Left hindlimb (tissue), 1 donor: ENCODE measurements at places on chromosomes 4 and X.

GRCh38 chr4:41257257-41257901 is 651 bp downstream of the UCHL1 start:
- DNase-seq = peak; percentile 60

DNA sequence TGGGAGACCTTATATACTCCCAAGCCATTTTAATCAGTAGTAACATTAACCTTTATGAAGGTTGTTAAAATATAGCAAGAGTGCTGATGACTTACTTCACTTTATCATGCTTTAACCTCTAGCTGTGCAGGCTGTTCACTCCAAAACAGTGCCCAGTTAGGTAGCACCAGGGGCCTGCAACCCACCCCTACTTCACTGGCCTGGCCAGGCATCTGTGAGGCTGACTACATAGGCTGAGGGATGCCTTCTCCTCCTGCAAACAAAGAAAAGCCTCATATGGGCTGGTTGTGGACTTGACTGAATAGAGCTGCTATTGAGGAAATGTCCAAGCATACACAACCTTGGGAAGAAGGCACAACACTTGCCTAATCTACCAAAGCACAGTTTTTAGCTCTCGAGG is 172.8 kb downstream of the SHROOM3 start:
- DNase-seq = no peak

DNA sequence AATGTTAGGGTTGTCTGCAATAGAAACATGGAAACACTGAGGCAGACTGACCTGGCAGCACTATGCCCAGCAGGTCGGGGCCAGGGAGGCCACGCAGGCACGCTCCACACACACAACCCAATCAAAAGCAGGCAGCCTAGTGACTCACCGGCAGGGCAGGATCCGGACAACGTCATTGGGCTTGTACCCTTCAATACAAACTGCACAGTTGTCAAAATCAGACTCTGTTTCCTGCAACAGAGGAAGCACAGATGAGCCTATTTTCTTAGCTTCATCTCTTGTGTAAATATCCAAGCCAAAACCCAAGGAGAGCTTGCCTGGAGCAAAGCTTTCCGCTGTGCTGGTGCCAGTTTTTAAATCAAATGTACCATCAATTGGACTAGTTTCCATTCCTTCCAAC is 185.8 kb downstream of the RNF150 start:
- DNase-seq = no peak

- DNase-seq = no peak
Measured at GRCh38 chrX:66200050-66200664, 36.1 kb downstream of the HEPH start.

DNA sequence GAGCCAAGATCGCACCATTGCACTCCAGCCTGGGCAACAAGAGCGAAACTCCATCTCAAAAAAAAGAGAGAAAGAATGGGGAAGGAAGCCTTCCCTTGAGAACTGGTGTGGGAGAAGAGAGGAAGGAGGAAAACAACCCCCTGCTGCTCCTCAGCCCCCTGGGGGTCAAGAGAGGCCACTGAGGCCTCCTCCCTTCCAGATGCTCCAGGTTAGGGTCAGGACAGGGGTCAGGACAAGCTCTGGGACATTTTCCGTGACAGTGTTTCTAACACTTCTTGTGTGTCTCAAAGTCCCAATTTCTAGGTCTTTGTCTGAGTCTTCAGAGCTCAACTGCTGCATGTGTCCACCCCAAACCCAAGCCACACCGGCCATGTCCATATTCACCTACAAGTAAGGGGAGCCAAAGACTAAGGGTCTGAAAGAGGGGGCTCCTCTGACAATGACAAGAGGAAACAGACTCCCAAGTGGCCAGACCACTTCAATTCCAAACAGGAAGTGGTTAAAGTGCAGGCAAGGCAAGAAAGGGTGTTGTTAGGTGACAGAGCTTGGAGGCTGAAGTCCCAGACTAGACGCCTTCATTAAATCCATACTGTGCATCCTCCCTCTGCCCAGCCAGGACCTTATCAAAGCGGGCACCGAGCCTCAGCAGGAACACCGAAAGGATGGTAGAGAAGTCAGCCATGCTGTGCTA is 8.3 kb downstream of the L1CAM start:
- DNase-seq = no peak

DNA sequence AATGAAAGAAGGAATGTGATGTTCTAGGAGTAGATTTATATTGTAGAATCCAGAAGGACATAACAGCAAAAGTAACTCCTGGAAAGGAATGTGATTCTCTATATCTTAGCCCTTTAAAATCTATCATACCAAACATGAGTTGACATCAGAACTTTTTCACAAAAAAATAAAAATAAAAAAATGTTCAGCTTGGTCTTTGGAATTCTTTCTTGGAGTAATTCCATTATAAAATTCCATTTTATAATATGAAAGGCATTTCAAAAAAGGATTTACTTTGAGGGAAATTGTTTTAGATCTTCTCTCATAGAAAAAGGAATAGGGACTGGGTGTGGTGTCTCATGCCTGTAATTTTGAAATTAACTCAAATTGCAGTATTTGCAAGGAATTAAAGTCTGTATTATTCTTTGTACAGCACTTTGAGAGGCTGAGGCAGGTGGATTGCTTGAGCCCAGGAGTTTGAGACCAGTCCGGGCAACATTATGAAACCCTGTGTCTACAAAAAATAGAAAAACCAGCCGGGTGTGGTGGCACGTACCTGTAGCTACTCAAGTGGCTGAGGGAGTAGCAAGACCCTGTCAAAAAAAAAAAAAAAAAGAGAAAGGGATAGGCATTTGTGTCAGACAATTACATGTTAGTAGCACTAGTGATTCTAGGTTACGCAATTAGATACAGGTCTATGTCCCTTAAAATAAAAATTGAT is 134.9 kb downstream of the SLC4A4 start:
- no peak for DNase-seq
